ENCODE measurements at places on chromosomes 13 and 19.

- no peak for DNase-seq
Observed at GRCh38 chr19:8459095-8459494, 14.3 kb downstream of the HNRNPM start.

DNA sequence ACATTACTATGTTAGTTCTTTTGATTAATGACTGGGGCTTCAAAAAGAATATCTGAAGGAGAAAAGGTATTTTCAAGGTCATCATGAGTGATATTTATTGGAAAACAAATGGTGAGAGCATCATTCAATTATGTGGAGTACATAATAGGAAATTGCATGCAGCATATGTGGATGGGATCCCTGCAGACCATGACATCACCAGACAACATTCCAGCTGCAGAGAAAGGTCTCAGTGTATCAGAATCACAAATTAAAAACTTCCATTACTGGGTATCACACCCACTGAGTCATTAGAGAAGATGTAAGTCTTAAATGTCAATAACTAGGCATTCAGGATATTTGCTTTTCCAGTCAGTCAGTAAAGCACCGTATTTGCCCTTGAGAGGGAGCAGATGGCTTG is 574.4 kb upstream of the SLC10A2 start:
- DNase-seq: no peak

DNA sequence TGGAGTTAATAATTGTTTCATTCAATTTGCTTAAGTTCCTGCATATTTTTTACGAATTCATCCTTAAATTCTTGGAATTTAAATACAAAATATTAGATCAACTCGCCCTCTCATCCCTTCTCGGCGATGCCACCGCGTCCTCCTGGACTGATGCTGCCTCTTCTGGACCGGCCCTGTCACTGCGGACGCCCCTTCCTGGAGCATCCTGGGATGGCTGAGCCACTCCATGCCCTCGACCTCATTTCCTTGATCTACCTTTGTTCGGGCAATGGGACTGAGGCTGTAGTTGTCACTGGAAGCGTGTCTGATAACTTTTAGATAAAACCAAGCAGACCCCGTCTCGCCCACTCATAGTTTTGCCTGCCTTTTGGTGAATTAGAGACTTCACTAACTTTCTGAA is 283.7 kb downstream of the TEX29 start:
- DNase-seq: no peak

- DNase-seq: peak; percentile 21
Observed at GRCh38 chr13:41603917-41604316, 146.6 kb downstream of the RGCC start.

- no peak for DNase-seq
Observed at GRCh38 chr13:55652657-55653056, 1488.1 kb upstream of the PRR20A start.

DNA sequence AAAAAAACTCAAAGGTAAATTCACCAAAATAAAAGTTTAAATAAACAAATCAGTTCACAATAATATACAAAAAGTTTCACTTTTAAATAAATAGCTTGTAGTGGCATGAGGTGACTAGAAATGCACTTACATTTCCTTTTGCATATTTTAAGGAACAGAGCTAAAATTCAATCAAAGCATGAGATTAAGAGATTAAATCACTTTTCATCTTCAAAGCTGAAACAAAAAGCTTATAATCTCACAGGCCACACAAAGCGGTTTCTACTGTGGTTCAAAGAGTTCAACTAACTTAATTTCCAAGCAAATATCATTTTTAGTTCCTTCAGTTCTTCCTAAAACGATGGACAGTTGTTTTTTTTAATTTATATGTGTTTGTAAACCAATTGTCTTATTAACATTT is 38.9 kb downstream of the TSC22D1 start:
- no peak for DNase-seq

- DNase-seq: no peak
Observed at GRCh38 chr13:52850072-52850395, 1.6 kb upstream of the PCDH8 start.

GRCh38 chr19:1455002-1455335 is 5.0 kb downstream of the APC2 start:
- DNase-seq: peak; percentile 24

- no peak for DNase-seq
Observed at GRCh38 chr19:17006579-17006978, 20.0 kb downstream of the CPAMD8 start.

DNA sequence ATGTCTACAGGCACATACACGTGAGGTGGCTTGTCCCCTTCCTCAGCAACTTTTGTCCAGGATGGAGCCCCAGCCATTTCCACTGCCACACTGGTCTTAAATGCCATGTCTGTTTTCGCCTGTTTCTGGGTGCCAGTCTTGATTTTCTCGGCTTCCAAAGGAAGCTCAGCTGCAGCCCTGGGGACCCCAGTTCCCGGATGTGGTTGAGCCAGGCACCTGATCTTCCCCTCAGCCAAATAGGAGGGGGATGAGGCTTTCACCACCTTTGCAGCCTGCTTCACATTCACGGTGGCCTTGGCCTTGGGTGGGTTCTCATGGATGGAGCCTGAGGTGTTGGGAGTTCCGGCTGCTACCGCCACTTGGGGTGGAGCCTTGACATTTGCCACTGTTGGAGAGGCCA is 8.7 kb downstream of the IQCN start:
- DNase-seq: no peak

DNA sequence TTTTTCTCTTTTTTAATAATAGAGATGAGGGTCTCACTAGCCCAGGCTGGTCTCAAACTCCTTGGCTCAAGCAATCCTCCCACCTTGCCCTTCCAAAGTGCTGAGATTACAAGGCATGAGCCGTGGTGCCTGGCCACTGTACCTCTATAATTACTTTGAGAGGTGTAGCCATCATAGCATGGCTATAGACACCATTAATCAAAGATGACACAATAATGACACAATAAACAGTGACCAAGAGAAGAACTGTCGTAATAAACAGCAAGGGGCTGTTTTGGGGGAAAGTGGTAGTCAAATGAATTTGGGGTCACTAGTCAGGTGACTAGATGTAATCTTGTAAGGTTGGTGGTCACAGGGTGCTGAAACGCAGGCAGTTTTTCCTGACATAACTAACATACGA is 30.4 kb downstream of the KLF5 start:
- DNase-seq: no peak

- no peak for DNase-seq
Observed at GRCh38 chr19:18967358-18968146, 26.5 kb upstream of the HOMER3 start.

DNA sequence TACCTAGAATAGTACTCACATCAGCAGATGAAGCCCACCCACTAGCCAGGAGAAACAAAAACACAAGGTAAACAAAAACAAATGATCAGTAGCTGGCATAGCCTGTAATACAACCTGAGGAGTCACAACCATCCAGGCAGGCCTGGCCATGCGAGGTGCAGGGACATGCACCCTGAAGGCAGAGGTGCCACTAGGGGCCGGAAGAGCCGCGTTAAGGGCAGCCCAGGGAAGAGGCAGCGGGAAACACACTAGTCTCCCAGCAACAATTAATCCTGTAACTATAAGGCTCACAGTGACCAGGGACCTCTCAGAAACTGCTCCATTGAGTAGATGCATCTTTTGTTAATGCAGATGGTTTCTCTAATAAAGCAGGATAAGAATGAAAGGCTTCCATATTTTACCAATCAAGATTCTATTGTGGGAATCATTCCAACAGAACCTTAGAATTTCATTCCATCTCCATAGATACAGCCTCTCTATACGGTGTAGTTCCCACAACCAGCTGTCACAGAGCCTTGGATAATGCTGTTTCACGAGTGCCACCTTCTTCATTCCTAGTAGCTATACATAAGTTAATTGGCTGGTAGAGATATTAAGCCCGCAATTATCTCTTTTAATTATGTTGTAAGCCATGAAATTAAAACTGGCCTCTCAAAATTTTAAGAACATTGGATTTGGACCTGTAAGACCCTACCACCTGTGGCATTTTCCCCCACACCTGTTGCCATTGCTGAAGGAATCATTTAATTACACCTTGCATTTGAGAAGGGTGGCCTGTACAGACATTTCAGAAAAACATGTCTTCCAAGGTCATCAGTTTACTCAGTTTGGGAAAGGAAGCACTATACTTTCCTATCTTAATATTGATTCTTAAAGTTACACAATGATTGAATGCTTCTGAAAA is 28.7 kb downstream of the ANKRD10 start:
- no peak for DNase-seq

GRCh38 chr19:3234800-3235199 is 10.3 kb downstream of the CELF5 start:
- no peak for DNase-seq

DNA sequence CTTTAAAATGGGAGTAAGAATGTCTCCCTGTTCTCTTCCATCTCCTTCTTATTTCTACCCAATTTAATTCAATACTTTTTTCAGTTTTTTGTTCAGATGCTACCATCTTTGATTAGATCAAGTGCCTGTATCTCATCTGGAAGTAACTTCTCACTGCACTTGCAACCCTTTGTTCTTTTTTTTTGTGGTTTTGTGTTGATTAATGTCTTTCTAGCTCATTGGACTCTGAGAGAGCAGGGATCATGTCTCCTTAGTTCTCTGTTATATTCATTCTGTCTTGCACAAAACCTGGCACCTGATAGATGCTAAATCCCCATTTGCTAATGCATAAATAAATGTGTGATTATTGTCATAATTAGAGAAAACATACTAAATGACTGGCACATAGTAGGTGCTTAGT is 834 bp upstream of the ITGBL1 start:
- DNase-seq: no peak

GRCh38 chr13:32001154-32001768 is 30.3 kb upstream of the FRY start:
- no peak for DNase-seq

- no peak for DNase-seq
Observed at GRCh38 chr13:24233351-24233901, 72.9 kb downstream of the SPATA13 start.

GRCh38 chr19:16444269-16444600 is 27.5 kb downstream of the EPS15L1 start:
- no peak for DNase-seq

DNA sequence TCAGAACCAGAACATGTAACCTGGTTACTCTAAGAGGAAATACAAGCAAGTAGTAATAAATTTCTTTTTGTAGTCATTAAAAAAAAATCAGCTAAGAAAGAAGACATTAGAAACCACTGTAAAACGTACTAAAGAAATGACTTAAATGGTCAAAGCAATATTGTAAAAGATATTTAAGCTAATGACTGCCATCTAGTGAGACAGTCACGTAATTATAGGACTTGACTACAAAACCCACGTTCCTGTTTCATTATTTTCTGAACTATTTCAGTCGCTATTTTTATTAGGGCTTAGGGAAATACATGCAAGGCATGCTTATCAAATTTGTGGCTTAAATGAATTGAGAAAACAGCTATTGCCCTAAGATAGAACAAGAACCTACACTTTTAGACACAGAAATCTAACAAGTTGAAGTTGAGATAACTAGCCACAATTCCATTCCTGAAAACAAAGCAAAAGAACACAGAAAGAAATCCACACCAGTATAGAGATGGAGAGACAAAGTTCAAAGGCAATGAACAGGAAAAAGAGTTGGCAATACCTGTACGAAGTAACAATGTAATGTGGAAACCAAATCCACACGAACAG is 17.9 kb downstream of the ALG5 start:
- DNase-seq: no peak

DNA sequence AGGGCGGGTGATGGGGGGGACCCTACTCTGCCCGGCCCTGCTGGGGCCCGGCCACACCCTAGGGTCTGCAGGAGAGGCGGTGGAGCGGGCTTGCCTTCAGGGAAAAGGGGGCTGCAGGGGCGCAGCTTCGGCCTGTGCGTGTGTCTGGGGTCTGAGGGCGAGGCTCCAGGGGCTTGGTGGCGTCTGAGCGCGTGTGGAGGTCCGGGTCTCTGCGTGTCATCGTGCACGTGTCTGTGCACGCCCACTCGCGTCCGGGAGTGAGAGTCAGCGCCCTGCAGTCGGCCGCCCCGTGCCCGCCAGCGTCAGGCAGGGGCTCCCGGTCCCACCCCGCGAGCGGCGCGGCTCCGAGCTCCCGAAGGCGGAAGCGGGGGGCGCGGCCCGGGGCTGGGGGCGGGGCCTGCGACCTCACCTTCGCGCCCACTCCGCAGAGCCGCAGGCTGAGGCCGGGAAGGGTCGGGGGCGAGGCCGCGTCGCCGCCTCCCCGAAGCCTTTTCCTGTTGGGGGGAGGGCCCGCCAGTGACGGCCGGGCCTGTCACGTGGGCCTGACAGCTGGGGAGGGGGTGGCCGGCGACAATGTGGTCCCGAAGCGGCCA is at the start of gene ARHGAP45:
Gene ARHGAP45, plus strand, starts transcription at position 420 of the 593 bp plus-strand sequence. CDS start 239 bp downstream, outside the sequence.
- no peak for DNase-seq

DNA sequence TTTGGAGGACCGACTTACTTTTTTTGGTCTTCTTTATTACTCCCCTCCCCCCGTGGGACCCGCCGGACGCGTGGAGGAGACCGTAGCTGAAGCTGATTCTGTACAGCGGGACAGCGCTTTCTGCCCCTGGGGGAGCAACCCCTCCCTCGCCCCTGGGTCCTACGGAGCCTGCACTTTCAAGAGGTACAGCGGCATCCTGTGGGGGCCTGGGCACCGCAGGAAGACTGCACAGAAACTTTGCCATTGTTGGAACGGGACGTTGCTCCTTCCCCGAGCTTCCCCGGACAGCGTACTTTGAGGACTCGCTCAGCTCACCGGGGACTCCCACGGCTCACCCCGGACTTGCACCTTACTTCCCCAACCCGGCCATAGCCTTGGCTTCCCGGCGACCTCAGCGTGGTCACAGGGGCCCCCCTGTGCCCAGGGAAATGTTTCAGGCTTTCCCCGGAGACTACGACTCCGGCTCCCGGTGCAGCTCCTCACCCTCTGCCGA is 409 bp downstream of the FOSB start:
- DNase-seq: no peak

GRCh38 chr13:105597573-105597972 is 937.9 kb downstream of the EFNB2 start:
- DNase-seq: no peak

- DNase-seq: no peak
Observed at GRCh38 chr13:26442541-26442940, 114.9 kb upstream of the WASF3 start.

- DNase-seq: no peak
Observed at GRCh38 chr13:44866411-44866911, 122.8 kb downstream of the NUFIP1 start.

DNA sequence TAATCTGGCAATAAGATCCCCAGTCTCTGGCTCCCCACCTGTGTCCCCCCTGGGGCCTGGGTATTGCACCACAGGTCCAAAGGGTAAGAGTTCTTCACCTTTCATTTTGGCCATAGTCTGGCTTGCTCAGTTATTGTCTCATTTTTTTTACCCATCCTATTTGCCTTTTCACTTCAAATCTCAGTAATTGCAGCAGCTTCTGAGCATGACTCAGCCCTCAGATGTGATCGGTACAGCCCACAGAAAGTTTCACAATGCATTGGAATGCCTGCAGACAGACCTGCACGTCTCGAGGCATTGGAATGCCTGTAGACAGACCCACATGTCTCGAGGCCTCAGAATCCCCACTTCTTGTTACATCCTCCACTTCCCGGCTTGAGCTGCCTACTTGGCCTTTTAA is 173.6 kb downstream of the NUFIP1 start:
- DNase-seq: no peak

- DNase-seq: no peak
Observed at GRCh38 chr13:69641773-69642172, 465.9 kb upstream of the ATXN8OS start.

- no peak for DNase-seq
Observed at GRCh38 chr13:23696610-23697009, 126.4 kb downstream of the TNFRSF19 start.
